Foreskin melanocyte (primary cell): ENCODE measurements at places on chromosomes 13 and 19.

- peak; percentile 33 for DNase-seq
Measured at GRCh38 chr19:29503140-29503758, 22.5 kb upstream of the VSTM2B start.

GRCh38 chr19:31232180-31232579, 117.1 kb downstream of the TSHZ3 start:
- DNase-seq, result no peak

DNA sequence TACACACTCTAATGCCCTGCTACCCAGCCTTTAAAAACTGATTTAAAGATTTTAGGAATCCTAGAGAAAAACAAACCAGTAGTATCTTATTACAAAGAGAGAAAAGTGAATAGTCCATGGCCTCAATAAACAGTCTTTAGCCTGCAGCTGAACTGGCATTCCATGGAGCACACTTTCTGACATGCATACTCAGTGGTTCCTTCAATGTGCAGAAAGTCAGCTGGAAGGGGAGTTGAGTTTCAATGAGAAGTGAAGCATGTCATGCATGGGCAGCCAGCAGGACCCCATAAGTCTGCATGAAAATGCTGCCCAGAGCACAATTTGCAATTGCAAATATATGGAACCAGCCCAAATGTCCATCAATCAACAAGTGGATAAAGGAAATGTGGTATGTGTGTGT, 273.7 kb downstream of the UQCRFS1 start:
- no peak for DNase-seq

DNA sequence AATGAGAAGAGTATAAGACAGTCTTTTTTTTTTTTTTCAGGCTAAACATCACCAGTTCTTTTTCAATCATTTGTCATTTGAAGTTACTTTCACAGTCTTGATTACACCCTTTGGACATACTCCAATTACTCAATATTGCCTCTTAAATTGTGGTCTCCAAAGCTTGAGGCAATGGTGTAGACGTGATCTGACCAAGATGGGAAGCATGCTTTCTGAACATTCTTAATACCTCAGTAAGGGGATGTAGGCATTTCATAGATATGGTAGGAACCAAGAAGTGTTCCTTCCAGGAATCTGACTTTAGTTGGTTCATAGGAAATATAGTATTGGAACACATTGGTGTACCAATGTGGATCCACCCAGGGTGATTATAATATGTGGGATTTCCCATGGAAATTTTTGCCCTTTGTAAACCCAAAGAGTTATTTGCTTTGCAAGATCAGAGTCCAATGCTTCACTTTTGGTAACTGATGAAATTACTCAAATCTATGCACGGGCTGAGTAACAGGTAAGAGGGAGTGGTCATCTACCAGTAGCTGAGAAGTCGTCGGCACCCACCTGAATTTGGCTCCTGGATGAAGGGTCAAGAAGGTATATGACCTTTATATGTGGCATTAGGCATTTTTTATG, 62.2 kb downstream of the ERCC5 start:
- DNase-seq, result no peak

DNA sequence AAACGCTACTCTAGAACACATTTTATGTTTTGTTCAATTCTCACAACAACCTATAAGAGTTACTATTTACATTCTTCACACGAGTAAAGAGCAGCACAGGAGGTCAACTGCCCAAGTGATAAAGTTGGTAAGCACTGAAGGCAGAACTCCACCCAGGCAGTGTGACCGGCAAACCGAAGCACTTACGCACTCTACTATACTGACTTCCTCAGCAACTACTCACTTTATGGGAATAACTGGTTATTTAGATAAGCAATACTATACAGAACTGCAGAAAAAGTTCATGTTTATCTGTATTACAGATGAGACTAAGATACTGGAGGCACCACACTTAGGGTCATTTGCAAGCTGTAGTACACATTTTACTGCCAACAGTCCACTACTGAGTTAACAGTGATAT, 28.8 kb downstream of the FOXO1 start:
- no peak for DNase-seq

DNA sequence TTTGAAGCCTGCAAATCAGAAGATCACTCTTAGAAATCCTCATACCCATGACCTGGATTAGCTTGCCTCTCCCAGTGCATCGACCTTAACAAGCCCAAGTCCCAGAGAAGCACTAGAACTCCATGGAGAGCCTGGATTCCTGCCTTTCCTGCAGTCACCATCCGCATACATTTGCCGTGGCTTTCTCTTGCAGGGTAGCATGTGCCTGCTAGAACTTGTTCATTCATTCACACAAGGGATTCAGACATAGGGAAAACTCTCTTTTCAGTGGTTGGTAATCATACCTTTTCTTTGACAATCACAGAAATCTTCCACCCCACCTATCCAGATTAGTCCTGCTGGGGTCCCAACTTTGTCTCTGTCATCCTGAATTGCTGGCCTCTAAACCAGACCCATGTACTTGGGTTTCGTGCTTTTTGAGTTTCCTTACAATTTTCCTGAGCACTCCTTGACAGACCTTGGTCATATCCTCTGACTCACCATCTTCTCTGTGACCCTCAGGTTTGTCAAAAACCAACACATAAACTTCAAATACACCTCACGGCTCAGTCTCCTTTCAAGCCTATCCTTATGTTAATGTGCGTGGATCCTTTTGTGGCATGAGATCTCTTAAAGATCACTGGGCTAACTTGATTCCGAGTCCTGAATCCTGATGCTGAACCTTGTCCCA, 355.0 kb downstream of the MYO16 start:
- no peak for DNase-seq

DNA sequence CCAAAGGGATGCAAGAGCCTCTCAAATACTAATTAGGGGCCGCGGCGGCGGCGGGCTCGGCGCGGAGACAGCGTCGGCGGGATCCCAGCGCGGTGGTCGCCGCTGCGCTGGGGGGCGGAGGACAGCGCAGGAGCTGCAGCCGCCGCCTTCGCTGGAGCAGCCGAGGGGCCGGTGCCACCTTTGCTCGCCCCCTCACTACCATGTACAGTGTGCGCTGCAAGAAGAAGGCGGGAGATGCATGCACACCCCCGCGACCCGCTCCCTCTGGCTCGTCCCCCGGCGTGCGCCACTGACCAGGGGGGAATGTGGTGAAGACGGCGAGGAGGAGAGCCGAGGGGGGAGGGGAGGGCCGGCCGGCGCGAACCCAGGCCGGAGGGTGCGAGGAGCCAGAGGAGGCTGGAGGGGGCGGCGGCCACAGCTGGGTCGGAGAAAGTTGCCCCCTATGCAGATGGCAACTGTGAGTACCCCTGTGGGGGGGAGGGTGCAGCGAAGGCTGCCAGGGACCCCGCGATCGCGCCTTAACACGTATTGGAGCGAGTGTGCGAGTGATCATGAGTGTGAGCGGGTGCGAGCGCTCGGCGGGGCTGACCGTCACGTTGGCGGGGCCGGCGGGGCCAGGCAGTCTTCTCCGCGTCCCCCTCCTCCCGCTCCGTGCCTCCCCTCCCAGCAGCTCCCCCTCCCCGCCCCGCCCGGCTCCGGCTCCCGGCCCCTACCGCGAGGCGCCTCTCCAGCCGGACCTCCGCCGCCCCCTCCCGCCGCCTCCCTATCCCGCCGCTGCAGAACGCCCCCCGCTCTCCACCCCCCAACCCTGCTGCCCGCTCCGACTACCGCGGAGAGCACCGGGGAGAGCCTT, 808 bp downstream of the SLITRK5 start:
- DNase-seq, result no peak

DNA sequence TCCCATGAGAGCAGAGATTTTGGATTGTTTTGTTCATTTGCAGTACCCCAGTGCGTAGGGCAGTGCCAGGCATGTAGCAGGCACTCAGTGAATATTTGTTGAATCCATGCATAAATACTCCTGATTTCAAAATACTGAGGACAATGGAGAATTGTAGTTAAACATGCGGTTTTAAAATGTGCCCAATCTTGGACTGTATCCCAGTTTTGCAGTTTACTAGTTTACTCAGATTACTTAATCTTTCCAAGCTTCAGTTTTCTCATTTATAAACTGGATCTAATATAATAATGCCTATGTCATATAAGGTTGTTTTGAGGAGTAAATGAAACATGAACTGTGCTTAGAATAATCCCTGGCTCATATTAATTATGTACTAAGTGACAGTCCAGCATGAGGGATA, 39.0 kb downstream of the RCBTB2 start:
- peak; percentile 76 for DNase-seq

DNA sequence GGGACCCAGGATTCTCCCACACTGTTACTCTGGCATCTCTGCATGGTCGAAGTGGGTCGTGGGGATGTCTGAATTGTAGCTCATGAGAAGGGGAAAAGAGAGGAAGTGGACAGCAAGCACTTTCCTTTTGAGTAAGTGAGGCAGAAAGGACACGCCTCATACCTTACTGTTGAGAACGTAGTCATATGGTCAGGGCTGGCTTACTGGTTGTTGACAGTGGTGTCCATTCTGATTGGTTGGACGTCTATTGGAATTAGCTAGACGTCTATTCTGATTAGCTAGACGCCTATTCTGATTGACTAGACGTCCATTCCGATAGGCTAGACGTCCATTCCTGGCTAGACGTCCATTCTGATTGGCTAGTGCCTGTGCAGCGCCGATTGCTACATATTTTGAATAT, 12.4 kb downstream of the GRIN2D start:
- no peak for DNase-seq

GRCh38 chr19:6227156-6227935, 52.4 kb downstream of the MLLT1 start:
- DNase-seq, result no peak

GRCh38 chr19:47609906-47610894, 1.3 kb downstream of the BICRA start:
- no peak for DNase-seq

GRCh38 chr19:40797963-40798682, 868 bp upstream of the EGLN2 start:
- no peak for DNase-seq

DNA sequence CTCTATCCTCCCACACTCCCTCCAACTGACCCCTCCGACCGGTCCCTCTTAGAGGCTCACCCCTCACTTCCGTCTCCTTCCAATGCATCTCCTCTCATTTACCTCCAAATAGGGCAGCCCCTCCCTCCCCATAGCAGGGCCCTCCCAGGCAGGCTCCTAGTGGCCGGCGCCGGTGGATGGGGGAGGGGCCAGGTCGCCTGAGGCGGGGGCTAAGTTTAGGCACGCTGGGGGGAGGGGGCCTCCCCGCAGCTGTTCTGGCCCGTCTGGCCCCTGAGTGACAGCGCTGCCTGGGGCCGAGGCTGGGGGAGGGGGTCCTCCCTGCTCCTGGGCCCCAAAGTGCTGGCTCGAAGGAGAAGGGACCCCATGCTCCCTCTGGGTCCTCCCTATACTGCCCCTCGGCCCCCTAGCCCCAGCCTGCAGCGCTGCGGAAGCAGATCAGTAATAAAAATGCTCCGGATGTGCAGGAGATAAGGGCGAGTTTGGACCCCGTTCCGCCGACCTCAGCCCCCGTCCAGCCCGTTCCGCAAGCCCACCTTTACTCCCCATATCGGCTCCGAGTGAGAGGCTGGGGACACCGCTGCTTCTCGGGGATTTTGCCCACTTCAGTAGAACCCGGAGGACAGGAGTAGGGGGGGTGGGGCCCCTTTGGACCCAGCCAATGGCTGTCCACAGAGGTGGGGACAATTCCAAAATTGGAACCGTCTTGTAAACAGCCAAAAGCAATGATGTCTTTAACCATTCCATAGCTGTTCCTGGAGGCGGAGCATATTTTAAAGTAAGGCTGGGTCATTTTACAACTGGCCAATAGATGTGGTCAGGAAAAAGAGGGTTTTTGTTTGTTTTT, 4.0 kb downstream of the RTN2 start:
- DNase-seq, result peak; percentile 80

DNA sequence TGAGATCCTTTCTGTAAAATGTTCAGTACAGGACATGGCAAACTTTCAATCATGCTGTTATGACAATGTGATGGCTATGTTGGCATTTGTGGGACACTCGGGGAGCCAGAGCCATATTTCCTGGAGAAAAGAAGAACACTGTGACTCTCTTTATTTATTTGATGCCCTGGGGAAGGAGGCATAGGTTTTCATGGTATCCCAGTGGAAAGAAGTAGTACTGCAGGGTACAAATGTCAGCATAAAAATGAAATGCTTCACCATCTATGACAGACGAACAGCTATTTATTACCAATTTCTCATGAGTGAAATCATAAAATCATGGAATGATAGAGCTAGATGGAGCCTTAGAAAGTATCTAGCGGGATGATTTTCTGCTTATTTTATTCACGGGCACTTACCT, 217.1 kb downstream of the COL4A1 start:
- DNase-seq, result no peak

- no peak for DNase-seq
Measured at GRCh38 chr13:40994581-40995230, 24.4 kb downstream of the ELF1 start.

GRCh38 chr13:108257248-108257647, 12.3 kb upstream of the TNFSF13B start:
- no peak for DNase-seq

- DNase-seq, result no peak
Measured at GRCh38 chr13:51324714-51325420, 14.6 kb upstream of the SERPINE3 start.

- DNase-seq, result no peak
Measured at GRCh38 chr13:40819797-40820315, 30.4 kb downstream of the SLC25A15 start.

GRCh38 chr13:24636776-24637175, 43.4 kb upstream of the ATP12A start:
- no peak for DNase-seq

DNA sequence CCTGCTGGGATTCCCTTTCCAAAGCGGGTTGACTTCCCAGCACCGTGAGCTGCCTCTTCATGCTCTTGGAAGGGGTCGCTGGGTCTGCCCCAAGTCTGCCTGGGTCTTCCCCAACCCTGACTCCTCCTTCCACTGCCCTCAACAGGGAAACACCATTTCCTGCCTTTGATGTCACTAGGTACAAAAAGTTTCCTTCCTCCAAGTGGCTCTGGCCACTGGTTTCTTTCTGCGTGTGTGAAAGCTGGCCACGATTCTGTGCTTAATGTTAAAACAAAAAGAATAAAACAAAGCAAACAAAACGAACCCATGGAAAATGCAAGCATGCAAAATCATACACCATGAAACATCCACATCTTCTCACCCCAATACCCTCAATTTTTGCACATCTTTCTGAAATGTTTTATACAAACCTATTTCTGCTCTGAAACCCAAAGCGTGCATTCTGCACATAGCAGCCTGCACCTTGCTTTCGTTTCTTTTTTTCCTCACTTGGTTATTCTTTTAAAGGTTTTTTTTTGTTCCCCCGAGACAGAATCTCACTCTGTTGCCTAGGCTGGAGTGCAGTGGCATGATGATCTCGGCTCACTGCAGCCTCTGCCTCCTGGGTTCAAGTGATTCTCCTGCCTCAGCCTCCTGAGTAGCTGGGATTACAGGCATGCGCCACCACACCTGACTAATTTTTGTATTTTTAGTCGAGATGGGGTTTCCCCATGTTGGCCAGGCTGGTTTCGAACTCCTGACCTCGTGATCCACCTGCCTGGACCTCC, 12.5 kb upstream of the TNFSF9 start:
- DNase-seq, result no peak

- DNase-seq, result no peak
Measured at GRCh38 chr19:5115351-5115750, 146.4 kb downstream of the KDM4B start.
